ENCODE measurements at places on chromosomes 11 and 22.

GRCh38 chr11:46170797-46171196 lies 49.5 kb upstream of the PHF21A start:
- DNase-seq: no peak

DNA sequence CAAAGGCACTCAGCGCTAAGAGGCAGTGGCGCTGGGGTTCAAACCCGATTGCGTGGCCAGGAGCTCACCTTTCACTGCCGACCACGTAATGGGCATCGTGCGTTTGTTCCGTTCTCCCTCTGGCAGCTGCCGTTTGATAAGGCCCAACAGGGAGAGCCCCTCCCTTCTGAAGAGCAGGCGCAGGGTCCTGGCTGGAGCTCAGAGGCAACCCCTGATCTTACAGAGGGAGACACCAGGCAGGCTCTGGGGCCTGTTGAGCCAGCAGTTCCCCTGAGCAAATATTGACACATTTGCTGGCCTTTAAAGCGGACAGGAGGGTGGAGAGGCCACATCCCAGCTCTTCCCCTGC lies 11.7 kb upstream of the C1QTNF6 start:
- no peak for DNase-seq

DNA sequence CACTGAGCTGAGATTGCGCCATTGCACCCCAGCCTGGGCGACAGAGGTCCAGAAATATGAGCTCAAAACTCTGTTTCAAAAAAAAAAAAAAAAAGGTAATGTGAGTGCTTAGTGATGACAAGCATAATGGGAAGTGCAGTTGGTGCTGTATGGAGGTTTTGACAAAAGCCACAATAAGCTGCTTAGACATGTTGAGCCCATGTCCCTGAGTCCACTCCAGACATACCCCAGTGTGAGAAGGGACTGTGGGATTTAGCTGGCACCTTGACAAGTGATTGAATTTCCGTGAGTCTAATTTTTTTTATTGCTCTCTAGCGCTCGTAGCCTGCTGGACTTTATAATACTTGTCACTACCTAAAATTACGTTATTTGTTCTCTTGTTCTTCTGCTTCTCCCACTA lies 15.1 kb upstream of the LGR4 start:
- no peak for DNase-seq

DNA sequence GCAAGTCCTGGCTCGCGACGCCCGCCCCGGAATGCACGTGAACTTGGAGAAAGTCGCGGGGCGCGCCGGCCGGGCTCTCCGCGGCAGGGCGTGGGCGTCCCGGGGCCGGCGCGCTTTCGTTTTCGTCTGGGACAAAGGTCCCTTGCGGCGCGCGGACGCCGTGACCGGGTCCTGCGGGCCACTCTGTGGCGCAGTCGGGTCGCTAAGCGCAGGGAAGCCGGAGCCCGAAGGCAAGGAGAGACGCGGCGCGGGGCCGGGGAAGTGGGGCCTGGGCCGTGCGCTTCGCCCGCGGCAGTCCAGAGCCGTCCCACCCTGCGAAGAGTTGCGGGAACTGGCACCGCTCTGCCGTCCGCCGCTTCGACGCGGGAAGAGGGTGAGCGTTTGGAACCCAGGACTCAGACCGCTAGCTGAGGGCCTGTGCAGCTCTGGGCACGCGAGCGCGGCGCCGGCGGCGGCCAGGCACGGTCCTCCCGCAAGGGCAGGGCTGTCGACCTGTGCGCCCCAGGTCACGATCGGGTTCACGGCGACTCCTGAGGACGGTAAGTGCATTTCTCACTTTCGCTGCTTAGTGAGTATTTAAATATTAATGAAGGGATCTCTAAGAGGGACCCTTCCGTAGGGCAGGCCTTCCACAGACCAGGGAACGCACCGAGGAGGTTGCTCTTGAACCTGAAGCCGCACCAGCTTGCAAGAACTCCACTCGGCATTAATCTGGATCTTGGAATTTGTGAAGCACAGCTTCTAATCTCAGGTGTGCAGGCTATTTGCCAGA lies 78.0 kb upstream of the PPARA start:
- DNase-seq: no peak

- no peak for DNase-seq
Measured at GRCh38 chr22:50672471-50673230, at the start of gene SHANK3. Gene SHANK3, plus strand, starts transcription at chr22:50672823.

GRCh38 chr11:129732941-129733340 lies 82.7 kb upstream of the TMEM45B start:
- no peak for DNase-seq

- DNase-seq: no peak
Measured at GRCh38 chr11:93573184-93573583, 30.0 kb upstream of the SMCO4 start.

DNA sequence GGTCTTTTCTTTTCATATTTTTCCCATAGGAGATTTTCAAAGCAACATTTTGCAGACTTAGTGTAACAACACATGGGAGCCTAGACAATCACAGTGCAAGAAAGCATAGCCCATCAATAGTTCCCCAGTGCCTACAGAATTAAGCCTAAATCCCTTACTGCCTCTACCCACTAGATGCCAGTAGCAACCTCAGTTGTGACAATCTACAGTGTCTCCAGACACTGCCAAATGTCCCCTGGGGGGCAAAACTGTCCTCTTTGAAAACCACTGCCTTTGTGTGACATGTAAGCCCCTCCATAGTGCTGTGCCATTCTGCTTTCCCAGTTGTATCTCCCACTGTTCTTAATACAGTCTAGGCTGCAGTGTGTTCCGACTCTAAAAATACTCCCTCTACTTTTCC lies 1329.0 kb downstream of the LRRC4C start:
- DNase-seq: no peak

DNA sequence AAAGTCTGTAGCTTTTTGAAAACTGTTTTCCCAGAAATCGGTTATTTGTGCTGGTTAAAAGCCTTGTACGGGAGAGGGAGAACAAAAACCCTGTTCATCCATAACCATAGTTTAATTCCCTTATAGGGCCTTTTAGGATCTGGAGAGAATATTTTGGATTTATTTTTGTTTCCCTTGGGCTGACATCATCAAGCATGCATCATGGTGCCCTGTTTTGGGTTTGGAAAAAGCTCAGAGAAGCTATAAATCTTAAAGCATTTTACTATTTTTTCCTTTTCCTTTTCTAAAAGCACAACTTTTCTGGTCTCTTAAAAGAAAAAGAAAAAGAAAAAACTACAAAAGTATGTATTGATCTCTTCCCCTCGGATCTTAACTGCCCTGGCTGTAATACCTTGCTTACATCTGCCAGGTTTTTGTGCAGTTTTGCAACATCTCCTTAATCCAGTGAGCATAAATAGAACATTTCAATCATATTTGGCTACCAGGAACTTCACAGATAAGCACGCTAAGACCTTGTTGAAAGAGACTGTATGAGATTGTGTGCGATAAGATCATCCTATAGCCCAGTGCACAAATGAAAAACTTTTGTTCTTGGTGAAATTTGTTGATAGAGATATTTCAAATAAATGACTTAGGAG lies 88.0 kb downstream of the ZBTB16 start:
- no peak for DNase-seq

GRCh38 chr11:115238086-115238485 lies 266.1 kb downstream of the CADM1 start:
- DNase-seq: no peak

DNA sequence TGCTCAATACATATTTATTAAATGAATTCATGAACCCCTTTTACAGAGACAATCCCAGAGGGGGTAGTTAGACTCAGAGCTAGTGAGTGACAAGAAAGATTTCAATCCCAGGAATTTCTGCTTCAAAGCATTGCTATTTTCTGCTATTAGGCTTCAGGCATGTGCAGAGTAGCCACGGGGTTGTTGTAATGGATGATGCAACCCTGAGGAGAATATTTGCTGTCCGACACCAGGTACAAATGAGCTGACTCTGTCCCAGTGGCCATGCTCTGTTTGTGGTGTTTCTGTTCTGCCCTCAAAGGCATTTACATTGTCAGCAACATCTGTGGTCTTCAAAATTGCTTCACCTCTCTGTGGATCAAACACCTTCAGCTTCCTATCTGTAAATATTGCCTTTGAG lies 102.6 kb downstream of the CSNK2A3 start:
- no peak for DNase-seq

DNA sequence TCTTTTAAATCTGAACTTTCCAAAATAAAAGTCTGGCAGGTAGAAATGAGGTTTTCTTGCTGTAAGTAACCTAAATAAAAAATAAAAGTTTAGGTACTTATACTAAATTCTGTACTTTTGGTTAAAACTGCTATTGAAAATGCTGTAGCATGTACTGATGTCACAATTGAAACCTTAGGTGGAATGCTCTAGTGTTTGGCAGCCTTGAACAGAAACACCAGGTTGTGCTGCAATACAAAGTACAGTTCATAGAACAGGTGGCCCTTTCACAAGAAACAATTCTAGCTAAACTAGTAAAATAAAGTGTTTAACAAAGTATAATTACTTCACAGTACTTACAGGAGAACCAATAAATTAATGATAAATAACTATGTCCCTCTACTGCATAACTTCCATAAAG lies 25.1 kb downstream of the NPAT start:
- no peak for DNase-seq

GRCh38 chr11:57363131-57364080 lies 17.5 kb downstream of the PRG3 start:
- DNase-seq: no peak

- no peak for DNase-seq
Measured at GRCh38 chr11:3135481-3136440, 29.3 kb downstream of the OSBPL5 start.

- DNase-seq: no peak
Measured at GRCh38 chr11:69013009-69013951, at the start of gene MRGPRF. Gene MRGPRF, minus strand, starts transcription at chr11:69013246. Its CDS starts 3,345 bp downstream, at chr11:69009901.

GRCh38 chr22:30406400-30406799 lies 9.6 kb downstream of the SEC14L2 start:
- DNase-seq: no peak

DNA sequence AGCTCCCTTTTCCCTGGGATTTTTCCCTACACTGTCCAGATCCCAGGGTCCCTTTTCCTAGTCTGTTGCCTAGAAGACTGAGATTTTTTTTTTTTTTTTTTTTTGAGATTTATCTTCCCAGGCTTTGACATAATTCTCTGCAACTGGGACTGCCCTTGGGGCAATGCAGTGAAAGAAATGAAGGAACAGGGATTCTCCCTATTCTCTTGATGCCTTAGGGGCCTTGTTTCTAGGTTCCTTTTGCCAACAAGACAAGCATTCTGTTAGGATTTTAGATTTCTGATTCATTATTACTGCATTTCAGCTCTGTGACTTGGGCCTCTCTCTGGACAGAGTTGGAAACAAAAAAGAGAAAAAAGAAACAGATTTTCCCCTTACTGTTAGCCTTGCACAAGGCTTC lies 47.3 kb downstream of the QSER1 start:
- DNase-seq: no peak

DNA sequence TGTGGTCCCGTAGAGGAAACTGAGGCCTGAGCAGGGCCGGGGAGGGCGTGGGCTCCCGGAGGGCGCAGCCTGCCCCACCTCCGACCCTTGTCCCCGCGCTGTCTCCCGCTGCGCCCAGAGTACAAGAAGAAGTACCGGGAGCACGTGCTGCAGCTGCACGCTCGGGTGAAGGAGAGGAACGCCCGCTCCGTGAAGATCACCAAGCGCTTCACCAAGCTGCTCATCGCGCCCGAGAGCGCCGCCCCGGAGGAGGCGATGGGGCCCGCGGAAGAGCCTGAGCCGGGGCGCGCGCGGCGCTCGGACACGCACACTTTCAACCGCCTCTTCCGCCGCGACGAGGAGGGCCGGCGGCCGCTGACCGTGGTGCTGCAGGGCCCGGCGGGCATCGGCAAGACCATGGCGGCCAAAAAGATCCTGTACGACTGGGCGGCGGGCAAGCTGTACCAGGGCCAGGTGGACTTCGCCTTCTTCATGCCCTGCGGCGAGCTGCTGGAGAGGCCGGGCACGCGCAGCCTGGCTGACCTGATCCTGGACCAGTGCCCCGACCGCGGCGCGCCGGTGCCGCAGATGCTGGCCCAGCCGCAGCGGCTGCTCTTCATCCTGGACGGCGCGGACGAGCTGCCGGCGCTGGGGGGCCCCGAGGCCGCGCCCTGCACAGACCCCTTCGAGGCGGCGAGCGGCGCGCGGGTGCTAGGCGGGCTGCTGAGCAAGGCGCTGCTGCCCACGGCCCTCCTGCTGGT lies 1.9 kb downstream of the NLRP6 start:
- no peak for DNase-seq

DNA sequence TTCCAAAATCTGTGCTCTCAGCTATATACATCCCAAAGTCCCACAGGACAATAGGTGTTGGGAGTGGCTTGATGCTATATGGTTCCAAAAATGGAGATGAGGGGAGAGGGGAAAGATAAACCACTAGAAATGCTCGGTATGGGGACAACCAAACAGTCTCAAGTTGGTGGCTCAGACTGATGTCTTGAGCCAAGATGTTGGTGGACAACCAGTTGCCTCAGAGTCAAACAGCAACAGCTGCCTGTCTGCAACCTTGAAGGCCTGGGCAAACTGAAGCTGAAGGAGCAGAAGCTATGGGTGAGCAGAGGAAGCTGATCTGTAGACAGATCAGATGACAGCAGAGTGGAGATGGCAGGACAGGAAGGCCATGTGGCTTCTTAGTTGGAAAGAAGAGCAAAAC lies 4.0 kb downstream of the RRP8 start:
- DNase-seq: no peak

DNA sequence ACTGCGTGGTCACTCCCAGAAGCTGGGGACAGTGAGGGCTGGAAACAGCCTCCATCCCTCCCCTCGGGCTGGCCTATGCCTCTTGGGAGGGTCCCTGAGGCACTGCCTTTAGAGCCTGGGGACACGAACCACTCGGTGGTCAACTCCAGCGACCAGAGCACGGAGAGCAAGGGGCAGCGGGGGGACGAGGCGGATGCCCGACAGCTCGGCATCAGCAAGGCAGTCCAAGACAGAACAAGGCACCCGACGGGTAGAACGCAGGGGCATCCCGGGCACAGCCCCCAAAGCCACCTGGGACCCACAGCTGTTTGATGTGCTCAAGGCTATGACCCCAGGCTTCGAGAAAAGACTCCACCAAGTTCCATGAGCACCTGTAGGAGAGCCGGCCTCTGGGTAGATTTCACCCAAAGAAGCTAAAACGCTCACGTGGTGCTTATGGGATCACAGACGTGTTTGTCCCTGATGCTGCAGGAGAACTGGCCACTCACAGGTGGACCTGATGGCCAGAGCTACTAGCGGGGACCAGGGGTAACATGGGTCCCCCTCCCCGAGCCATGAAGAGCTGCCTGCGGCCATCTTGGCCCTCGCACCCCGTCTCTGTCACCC lies 510 bp upstream of the LSP1 start:
- DNase-seq: no peak

GRCh38 chr11:17457396-17458173 lies 19.1 kb downstream of the ABCC8 start:
- DNase-seq: no peak

GRCh38 chr11:42337786-42338455 lies 878.5 kb upstream of the LRRC4C start:
- no peak for DNase-seq

DNA sequence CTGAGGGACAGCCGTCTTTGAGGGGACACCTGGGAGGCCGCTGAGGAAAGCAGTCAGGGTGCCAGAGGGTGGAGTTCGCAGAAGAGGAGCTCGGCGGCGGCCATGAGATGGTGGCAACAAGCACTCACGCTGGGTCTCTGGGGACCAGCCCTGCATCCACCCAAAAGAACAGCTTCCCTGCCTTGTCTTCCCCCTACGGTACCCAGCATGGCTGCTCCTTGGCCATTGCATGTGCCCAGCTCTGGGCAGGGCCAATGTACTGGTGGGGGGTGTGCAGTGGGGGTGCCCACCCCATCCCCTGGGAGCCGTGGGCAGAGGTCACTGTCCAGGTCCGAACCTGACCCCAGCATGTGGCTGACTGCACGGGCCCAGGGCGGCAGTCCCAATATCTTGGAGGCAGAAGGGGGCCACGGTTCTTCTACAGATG lies 42.3 kb downstream of the OSBPL5 start:
- DNase-seq: no peak

- DNase-seq: no peak
Measured at GRCh38 chr22:48045369-48045768, 1282.9 kb downstream of the TBC1D22A start.
